ENCODE measurements at places on chromosomes 12 and 14. TPM values are rescaled to one million over a fixed set of nuclear protein-coding genes. Genes with fewer than 3 reads are reported as not detected.

RPS6KL1 gene
- 3.6 TPM for total RNA-seq

CCDC196 gene
- total RNA-seq = not detected

TAS2R50 gene
- 3.4 TPM for total RNA-seq

NEK9 gene
- total RNA-seq = 66.1 TPM

BHLHE41 gene
- 9.2 TPM for total RNA-seq

CABP1 gene
- total RNA-seq = not detected

L2HGDH gene
- total RNA-seq = 6.7 TPM

JAG2 gene
- total RNA-seq = 4.7 TPM

C12orf54 gene
- total RNA-seq = not detected

OR4K5 gene
- not detected for total RNA-seq

TMPRSS12 gene
- total RNA-seq = not detected

Data from subcutaneous adipose tissue (tissue), 4 donors.